ENCODE measurements at places on chromosomes 4 and X.

- DNase-seq: no peak
These were observed 240.3 kb downstream of the DCLK2 start for GRCh38 chr4:150318527-150318926.

GRCh38 chrX:55767100-55767499 lies 49.6 kb downstream of the RRAGB start:
- DNase-seq: no peak

GRCh38 chrX:40281336-40282005 lies 183.7 kb upstream of the BCOR start:
- DNase-seq: no peak

DNA sequence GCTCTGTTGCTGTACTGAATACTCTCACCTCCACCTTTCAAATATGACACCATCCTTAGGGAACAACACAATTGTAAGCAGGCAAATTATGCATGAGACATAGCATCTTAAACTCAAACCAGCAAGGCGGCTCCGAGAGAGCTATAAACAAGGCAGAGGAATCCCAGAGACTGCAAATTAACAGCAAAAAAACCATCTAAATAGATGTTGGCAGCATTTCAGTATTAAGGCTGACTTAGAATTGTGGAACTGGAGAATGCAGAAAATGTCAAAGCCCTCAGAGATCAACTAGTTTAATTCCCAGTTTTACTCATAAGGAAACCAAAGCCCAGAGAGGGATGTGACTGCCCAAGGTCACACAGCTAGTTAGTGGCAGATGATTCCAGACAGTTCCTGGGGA lies 37.2 kb upstream of the SPANXC start:
- DNase-seq: no peak

DNA sequence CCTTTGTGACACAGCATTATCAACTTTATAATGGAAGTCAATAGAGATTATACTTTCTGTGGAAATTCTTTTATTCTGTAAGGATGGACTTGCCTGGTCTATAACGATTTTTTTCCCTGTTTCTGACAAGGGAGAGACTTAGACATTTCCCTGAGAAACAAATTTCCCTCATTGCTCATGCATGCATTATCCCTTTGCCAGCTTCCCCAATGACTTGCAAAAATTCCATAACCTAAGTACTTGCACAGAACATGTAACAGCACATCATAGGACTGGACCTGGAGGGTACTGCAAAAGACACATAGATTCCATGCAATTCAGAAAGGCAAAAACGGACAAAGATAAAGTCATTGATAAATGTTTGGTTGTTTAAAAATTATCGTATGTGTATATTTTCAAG lies 166.7 kb downstream of the FHIP1A start:
- no peak for DNase-seq

DNA sequence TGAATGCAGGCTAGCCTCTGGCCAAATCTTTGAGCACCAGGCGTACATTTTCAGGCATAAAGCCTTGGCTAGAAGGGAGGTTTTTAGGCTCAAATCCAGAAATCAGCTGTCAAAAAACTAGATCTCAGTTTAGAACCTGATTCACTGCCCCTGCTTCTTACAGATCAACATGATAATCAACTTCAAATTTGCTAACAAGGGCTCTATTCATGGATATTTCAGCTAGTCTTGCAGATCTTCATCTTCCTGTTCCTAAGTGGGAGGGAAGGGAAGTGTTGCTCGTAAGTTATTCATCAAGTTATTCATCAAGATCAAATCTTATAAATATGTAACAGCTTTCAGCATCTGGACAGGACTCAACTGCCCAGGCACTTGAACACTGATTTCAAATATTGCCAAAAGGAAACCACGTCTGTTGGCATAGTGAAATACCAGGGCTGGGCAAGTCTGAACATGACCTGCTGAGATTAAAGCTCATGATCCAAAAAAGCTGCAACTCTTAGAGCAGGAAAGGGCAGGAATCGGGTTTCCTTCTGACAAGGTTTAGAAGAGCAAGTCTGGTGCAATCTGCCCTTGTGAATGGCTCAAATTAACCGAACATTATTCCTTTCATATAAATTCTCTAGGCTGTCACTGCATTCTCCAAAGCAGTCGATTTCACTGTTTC lies 200.3 kb downstream of the PDGFC start:
- DNase-seq: no peak

GRCh38 chr4:6245246-6246169 lies 24.1 kb upstream of the WFS1 start:
- DNase-seq: no peak

DNA sequence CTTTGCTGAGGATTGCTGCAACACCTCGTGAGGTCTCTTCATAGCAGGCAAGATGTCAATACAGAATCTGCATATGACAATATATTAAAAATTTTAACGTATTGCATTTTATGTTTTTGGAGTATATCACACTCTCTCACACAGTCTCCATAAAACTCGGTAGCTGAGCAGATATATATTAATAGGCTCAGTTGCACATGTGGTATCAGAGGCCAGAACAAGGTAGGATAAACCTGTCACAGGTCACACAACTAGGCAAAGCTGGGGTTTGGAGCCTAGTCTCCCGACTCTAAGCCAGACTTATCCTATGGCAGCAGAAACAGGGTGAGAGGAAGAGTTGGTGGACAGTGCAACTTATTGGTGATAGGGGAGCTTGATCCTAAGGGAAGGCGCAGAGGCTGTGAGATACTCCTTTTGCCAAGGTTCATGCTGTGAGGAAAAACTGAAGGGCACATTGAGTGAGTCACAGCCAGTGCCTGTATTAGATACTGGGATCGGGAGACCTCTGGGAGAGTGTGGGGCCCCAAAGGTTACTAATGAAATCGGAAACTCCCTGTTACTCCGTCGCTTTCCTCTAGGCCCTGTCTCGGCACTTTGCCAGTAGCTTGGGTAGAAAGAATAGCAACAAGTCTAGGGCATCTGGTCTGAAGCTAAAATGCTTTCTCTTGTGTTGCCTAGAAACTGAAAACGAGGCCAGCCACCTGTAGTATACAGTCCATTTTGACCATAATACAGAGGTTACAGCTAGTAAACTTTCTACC lies 195.7 kb downstream of the ARHGAP10 start:
- no peak for DNase-seq

GRCh38 chr4:8894424-8894816 lies 22.8 kb upstream of the HMX1 start:
- no peak for DNase-seq

- no peak for DNase-seq
These were observed 77.3 kb upstream of the IL2 start for GRCh38 chr4:122533841-122534240.

DNA sequence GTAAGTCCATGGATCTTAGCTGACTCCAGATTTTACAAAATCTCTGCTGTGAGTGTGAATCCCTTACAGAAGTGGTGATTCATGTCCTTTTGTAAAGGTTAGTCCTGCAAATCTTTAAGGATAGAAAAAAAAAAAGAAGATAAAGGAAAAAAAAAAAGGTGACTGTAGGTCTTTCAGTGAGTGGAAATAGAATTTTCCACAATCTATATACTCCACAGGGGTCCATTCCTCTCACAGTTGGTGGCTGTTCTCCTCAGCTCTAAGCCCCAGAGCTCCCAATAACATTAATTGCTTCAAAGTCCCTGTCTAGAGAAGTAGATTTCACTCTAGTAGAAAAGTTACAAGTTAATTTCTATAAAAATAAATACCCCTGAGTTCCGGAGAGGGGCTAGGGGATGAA lies 189.1 kb downstream of the NDST4 start:
- no peak for DNase-seq

DNA sequence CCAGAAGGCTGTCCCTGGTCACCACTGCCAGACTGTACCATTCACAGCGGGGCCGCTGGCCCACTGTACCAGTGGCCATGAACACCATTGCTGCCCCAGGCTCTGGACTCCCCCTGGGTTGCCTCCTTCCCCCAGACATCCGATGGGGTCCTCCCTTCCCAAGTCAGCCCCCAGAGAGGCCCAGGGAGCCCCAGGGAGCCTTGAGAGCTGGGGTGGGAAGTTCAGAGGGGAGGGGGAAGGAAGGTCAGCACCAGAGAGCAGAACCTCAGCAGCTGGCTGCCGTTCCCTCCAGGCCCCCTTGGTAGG lies 441 bp upstream of the ARHGAP4 start:
- DNase-seq: no peak

- DNase-seq: no peak
These were observed 76.3 kb downstream of the STK32B start for GRCh38 chr4:5127556-5127955.

GRCh38 chr4:15031993-15032675 lies 29.9 kb downstream of the CPEB2 start:
- DNase-seq: no peak

DNA sequence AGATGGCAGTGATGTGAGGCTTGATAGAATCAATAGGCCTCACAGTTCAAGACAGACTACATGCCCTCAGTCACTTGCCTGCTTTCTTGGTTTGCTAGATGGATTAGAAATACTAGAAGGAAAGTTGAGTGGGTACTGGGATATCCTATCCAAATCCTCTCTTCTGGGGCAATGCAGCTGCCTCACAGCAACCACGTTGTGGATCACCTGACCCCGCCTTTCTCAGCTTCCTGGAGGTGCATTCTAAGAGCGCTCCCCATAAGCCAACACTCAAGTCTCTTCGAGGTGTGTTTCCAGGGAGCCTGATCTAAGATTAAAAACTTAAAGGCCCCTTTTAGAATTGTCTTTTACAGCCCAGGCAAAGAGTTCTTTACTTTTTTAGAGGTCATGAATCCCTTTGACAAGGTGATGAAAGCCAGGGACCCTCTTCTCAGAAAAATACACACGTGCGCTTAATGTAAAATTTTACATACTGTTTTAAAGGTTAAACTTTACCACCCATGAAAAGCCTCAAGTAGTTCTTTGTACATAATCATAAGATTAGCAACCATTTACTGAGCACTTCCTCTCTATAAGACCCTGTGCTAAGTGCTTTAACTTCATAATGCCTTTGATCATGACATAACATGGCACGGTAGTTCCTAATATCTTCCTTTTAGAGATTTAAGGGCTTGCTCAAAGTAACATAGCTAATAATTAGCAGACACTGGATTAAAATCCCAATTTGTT lies 840 bp upstream of the RPL34 start:
- peak; percentile 19 for DNase-seq

All from inflammatory macrophage treated with lipopolysaccharide for 4 hours (primary cell).